ENCODE measurements at places on chromosomes 5 and 9.

DNA sequence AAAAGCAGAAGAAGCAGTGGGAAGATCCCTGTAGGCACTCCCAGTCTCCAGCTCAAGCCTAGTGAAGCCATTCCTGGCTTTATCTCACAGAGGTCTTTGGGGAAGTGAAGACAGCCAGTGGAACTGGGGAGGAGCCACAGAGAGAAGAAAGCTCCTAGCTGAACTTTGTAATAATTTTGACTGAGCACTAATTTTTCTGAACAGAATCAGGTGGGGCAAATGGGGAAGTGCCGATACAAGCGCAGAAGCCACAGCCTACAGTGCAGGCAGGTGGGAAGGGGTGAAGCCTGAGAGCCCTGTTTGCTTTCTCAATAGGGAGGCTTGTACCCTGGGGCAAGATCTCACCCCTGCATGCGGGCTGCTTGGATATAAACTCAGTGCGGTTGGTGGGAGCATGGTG is 48.4 kb upstream of the SNAPC3 start:
- no peak overlapping the region for H3K27ac ChIP-seq
- no peak overlapping the region for H3K4me3 ChIP-seq
- DNase-seq = no peak
- H3K36me3 ChIP-seq = no peaks in the 10 kb centered on the region
- no peaks in the 10 kb centered on the region for H3K4me1 ChIP-seq
- no peaks in the 10 kb centered on the region for H3K27me3 ChIP-seq

DNA sequence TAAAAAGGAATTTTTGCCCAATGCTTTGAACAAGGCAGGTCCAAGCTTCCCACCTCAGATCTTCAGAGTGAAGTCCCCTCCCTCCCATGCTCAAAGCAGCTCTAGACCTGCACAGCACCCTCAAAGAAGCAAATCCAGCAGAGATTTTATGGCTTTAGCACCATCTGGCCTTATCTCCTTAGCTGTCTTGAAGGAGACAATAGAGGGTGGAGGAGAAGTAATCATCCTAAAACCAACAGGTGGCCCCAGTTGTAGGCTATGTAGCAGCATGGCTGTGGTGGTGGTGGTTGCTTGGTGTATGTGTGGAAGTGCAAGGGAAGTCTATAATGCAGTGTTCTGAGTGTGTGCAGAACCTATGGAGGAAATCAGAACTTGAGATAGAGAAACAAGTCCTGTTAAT is 140.1 kb downstream of the GRIA1 start:
- H3K27ac ChIP-seq = no peak overlapping the region
- no peaks in the 10 kb centered on the region for H3K27me3 ChIP-seq
- no peak overlapping the region for H3K4me3 ChIP-seq

DNA sequence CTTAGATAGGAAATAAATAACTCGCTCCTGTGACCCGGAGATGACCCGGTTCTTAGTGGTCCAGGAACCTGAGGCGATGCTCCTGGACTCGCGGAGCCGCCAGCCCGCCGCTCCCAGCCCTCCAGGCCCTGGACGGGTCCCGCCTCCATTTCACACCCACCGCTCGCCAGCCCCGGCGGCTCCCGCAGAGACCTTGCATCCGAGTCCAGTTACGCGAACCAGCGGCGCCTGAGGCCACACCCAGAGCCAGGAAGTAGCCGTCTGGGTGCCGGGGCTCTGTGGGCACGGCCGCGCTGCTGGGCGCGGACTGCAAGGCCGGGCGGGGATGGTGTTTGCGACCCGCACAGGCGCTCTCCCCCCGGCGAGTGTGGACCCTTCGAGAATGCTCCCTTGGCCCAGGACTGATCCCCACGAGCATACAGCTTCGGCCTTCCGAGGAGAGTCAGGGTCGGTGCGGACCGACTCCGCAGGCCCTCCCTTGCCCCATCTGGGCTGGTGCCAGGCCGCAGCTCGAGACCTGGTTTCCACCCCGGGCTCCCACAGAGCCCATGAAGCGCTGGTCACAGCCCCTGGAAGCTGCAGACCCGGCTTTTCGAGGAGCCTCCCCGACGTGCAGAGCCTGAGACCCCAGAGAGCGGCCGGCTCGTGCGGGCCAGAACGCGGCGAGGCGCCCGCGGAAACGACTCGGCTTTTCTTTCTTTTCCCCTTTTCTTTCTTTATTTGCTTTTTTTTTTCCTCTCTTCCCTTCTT is 5.2 kb upstream of the BARX1 start:
- peaks cover 70% of the 10 kb centered on the region for H3K27me3 ChIP-seq
- peak; percentile 68 for DNase-seq
- no peaks in the 10 kb centered on the region for H3K36me3 ChIP-seq

DNA sequence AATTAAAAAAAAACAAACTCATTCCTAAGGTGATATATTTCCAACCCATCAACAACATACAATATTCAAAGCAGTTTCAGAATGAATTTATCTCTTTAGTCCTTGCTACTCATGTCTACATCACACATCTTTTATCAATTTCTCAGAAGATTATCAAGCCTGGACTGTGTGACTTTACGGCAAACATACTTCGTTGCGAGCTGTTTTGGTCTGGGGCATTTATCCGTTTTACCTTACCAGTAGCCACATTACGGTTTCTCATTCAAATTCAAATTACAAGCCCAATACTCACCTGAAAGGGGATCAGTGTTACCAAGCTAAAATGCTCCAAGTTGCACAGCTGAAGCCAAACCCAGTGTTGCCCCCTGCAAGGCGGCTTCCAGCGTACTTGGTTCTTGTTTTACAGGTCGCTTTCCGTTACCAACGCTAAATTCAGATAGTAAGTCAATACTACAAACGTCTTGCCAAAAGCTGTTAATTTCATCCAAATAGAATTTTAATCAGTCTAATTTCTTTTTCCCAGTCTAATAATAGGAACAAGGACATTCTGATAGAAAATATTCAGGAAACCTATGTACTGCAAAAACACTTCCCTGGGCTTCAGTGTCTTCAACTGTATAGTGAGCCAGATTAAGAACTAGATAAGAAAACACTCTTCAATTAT is 1.8 kb downstream of the HNRNPH1 start:
- H3K4me1 ChIP-seq = peaks cover 54% of the 10 kb centered on the region
- no peak overlapping the region for H3K27ac ChIP-seq
- peak overlapping the region; percentile 93 for H3K4me3 ChIP-seq
- no peak for DNase-seq
- H3K27me3 ChIP-seq = no peaks in the 10 kb centered on the region

GRCh38 chr9:22740781-22741180 is 294.2 kb downstream of the DMRTA1 start:
- no peaks in the 10 kb centered on the region for H3K36me3 ChIP-seq
- no peaks in the 10 kb centered on the region for H3K4me1 ChIP-seq
- H3K27me3 ChIP-seq = no peaks in the 10 kb centered on the region
- H3K27ac ChIP-seq = no peak overlapping the region

DNA sequence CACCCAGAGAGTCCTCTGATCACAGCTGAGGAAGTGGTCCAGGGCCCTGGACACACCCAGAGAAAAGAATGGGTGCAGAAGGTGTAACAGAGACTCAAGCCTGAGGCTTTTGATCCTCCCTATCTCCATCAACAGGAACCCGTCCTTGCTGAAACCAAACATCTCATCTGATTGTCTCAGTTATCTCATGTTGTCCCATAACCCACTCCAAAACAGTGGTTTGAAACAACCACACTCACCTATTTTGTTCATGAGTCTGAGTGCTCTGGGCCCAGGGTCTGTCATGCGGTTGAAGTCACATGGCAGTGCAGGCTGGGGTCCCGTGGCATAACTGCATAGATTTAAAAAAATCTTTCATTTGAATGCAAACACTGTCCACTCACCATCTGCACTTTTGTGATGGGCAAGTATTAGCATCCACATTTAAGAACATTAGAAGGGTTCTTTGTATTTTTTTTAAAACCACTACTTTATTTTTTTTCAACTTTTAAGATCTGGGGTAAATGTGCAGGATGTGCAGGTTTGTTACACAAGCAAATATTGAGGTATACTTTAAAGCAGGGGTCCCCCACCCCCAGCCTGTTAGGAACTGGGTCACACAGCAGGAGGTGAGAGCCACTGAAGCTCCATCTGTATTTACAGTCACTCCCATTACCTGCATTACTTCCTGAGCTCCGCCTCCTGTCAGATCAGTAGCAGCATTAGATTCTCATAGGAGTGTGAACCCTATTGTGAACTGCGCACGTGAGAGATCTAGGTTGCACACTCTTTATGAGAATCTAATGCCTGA is 255.8 kb downstream of the ROR2 start:
- H3K4me1 ChIP-seq = no peaks in the 10 kb centered on the region
- no peak for DNase-seq
- H3K27me3 ChIP-seq = no peaks in the 10 kb centered on the region
- H3K36me3 ChIP-seq = no peaks in the 10 kb centered on the region

GRCh38 chr9:14713187-14713767 is 9.3 kb downstream of the CER1 start:
- H3K27ac ChIP-seq = no peak overlapping the region
- no peak overlapping the region for H3K4me3 ChIP-seq
- no peaks in the 10 kb centered on the region for H3K27me3 ChIP-seq
- H3K36me3 ChIP-seq = no peaks in the 10 kb centered on the region
- H3K4me1 ChIP-seq = no peaks in the 10 kb centered on the region
- DNase-seq = no peak

- no peaks in the 10 kb centered on the region for H3K36me3 ChIP-seq
- H3K27ac ChIP-seq = no peak overlapping the region
- no peak overlapping the region for H3K4me3 ChIP-seq
- H3K4me1 ChIP-seq = no peaks in the 10 kb centered on the region
- H3K27me3 ChIP-seq = no peaks in the 10 kb centered on the region
Measured at GRCh38 chr9:98774746-98775145, 21.6 kb downstream of the ANKS6 start.

DNA sequence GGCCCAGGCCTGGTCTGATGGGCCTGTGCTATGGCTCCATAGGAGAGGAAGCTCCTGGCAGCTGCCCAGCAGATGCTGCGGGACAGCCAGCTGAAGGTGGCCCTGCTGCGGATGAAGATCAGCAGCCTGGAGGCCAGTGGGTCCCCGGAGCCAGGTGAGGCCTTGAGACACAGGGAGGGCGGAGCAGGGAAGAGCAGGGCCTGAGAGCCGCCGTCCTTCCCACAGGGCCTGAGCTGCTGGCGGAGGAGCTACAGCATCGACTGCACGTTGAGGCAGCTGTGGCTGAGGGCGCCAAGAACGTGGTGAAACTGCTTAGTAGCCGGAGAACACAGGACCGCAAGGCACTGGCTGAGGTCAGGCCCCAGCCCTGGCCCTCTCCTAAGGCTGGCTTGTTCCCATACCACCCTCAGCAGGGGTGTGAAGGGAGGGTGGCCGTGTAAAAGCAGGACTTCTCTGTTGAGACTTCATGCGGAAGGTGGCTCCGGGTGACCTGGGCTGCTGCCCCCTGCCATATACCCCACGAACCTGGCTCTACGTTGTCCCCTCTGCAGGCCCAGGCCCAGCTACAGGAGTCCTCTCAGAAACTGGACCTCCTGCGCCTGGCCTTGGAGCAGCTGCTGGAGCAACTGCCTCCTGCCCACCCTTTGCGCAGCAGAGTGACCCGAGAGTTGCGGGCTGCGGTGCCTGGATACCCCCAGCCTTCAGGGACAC is 4.5 kb downstream of the PKN3 start:
- H3K4me3 ChIP-seq = no peak overlapping the region
- no peaks in the 10 kb centered on the region for H3K27me3 ChIP-seq
- no peak overlapping the region for H3K27ac ChIP-seq
- DNase-seq = no peak

GRCh38 chr9:130870491-130871381 is 25.9 kb downstream of the QRFP start:
- peak; percentile 43 for DNase-seq
- no peak overlapping the region for H3K4me3 ChIP-seq
- H3K36me3 ChIP-seq = peaks cover 57% of the 10 kb centered on the region
- H3K27ac ChIP-seq = peak overlapping the region; percentile 90
- H3K4me1 ChIP-seq = peaks cover 51% of the 10 kb centered on the region

DNA sequence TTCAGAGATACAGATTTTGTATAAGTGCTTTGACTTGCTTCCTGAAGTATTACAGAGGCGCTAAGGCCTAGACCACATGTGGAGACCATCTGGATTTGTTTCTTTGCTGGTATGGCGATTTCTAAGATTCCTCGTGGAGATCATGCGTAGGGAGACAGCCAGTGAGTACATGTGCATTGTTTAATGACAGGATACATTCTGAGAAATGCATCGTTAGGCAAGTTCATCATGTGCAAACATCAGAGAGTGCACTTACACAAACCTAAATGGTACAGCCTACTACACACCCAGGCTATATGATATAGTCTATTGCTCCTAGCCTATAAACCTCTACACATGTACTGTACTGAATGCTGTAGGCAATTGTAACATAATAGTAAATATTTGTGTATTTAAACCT is 16.5 kb upstream of the CEP120 start:
- no peaks in the 10 kb centered on the region for H3K36me3 ChIP-seq
- H3K4me1 ChIP-seq = no peaks in the 10 kb centered on the region
- H3K27me3 ChIP-seq = no peaks in the 10 kb centered on the region
- no peak for DNase-seq

GRCh38 chr9:112009656-112010055 is 113.0 kb downstream of the UGCG start:
- DNase-seq = no peak
- H3K27me3 ChIP-seq = no peaks in the 10 kb centered on the region
- H3K4me1 ChIP-seq = peaks cover 7% of the 10 kb centered on the region
- no peak overlapping the region for H3K4me3 ChIP-seq
- H3K36me3 ChIP-seq = no peaks in the 10 kb centered on the region
- no peak overlapping the region for H3K27ac ChIP-seq

- no peak for DNase-seq
- no peak overlapping the region for H3K4me3 ChIP-seq
- H3K36me3 ChIP-seq = no peaks in the 10 kb centered on the region
- H3K27me3 ChIP-seq = no peaks in the 10 kb centered on the region
- peak overlapping the region; percentile 94 for H3K27ac ChIP-seq
Measured at GRCh38 chr5:132221781-132222648, 5.6 kb downstream of the P4HA2 start.

- H3K27me3 ChIP-seq = no peaks in the 10 kb centered on the region
- H3K36me3 ChIP-seq = no peaks in the 10 kb centered on the region
- no peak overlapping the region for H3K27ac ChIP-seq
- no peak for DNase-seq
- H3K4me1 ChIP-seq = no peaks in the 10 kb centered on the region
Measured at GRCh38 chr5:73188764-73189531, 16.0 kb downstream of the TMEM174 start.
